Activated naive CD8-positive, alpha-beta T cell treated with anti-CD3 and anti-CD28 coated beads, Interleukin-2, amount 10 ng/mL, durations not matched to agents 7 days and 5 days (primary cell): ENCODE measurements at places on chromosomes 7 and 10.

DNA sequence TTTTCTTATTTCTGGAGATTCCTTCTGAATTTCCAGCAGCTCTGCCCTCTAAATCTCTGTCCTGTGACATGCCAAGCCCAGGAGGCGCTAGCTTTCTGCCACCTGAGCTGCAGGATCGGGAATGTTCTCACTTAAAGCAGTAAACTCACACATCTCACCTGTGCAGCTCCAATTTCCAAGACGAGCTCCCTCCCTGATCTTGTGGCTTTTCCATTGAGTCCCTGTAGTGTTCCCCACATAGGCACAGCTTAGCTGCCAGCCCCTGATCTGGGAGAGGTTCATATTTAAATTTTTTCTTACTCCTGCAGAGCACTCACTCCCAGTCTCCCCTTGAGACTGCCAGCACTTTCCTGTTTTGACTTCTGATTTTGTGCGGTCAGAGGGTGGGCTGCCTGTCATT, 479.3 kb downstream of the GLRX3 start:
- DNase-seq, result no peak

DNA sequence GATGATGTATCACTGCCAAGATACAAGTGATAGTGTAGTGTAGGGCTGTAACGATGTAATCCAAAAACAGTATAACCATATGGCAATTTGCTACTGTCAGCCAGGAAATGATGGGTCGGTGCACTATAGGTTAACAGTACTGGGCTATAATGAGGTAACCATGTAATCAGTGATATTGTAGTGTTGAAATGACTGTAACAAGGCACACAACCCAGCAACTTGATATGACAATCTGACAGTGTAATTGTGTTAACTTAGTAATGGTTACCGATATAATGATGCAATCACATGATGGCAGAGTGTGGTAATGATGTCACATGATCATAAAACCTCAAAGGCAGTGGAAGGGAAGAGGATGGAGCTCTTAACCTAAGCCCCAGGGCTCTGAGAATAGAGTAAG, 73.8 kb upstream of the SLF2 start:
- DNase-seq, result no peak

GRCh38 chr7:17745610-17746009, 194.7 kb downstream of the SNX13 start:
- DNase-seq, result no peak

GRCh38 chr7:32204361-32205018, 134.3 kb upstream of the PDE1C start:
- no peak for DNase-seq

DNA sequence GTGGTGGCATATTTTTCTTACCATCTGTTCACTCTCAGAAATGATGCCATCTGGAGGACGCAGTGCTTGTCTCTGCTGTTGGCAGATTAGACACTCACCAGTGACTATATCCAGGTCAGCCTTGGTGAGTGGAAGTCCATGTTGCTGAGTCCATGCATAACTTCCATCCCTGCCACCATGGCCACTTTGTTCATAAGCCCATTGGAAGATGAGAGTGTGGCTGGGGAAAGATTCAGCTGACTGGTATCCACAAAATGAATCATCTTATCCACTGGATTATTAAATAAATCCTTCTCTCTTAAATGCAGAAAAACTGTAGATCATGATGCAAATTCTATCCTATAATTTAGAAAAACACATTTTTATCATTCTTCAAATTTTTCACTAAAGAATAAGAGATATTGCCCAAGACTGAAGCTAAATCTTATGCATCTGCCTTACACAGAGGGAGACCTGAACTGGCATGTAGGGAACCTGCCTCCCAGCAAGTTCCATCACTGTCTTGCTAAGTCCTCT, 726.9 kb downstream of the TNS3 start:
- no peak for DNase-seq

DNA sequence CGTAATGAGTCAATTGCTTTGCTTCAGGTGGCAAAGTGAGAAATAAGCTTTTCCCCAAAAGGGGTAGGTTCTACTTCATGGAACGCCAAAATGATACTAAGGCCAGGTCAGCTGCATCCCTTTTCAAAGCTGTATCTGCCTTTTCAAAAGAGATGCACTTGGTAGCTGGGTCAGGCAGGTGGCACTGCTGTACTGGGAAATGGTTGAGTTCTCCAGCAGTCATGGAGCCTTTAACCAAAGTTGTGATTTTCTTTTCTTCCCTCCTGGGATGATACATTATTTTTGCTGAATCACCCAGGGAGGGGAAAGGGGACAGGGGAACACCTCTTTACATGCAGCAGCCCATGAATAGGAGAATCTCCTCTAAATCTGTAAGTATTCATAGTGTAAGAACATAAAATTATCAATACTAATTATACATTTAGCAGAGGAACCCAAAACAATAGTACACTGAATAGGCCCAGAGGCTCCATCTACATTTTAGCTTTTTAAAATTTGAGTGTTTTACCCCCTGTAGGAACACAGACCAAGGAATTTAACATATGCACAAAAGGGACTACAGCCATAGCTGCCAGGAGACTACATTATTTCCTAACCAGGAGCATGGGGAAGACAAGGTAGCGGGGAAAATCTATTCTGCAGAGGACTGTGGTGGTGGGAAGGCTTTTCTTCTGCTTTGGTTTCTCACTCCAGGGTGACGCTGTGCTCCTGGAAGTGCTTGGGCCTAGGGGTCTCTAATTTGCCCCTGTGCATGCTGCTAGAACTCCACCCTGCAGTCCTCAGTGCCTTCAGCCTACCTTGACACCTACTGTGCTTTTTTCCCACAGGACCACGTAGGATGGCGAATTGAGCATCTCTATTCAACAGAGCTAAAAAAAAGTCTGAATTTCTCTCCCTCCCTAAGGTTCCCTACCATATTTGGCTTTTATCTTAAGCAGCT, 6.4 kb upstream of the GPR22 start:
- DNase-seq, result peak; percentile 39

DNA sequence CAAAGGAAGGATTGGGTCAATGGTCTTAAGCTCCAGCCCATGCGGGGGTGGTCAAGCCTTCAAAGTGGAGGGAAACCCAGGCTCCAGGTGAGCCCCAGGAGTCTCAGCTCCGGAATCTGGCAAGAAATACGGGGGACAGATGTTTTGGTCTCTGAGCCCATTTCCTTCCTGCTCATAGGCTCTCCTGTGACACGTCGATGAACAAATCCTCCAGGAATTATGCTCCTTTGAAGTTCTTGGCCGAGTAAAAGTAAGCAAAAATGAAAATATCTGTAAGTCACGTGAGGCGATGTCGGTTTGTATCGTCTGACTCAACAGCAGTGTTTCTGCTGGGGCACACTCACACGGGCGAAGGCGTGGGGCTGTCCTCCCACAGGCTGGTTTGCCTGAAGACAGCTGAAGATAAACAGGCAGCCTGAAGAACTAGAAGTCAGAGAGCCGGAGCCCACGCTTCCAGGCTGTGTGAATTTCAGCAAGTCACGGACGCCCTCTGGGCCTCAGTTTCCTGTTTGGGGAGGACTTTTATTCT, 52.6 kb upstream of the SMNDC1 start:
- no peak for DNase-seq
